ENCODE measurements at places on chromosomes 7 and 10. TPM values are rescaled to one million over a fixed set of nuclear protein-coding genes. Genes with fewer than 3 reads are reported as not detected.
A peak's percentile ranks its signal among the peaks of the same experiment; 100 is the strongest.

- no peak for DNase-seq
- H3K27ac ChIP-seq, result no peak overlapping the region
- no peaks in the 10 kb centered on the region for H3K36me3 ChIP-seq
- H3K27me3 ChIP-seq, result peaks cover 24% of the 10 kb centered on the region
- H3K4me3 ChIP-seq, result no peak overlapping the region
- peaks cover 27% of the 10 kb centered on the region for H3K4me1 ChIP-seq
Measured at GRCh38 chr10:80144696-80145131, 12.2 kb downstream of the PLAC9 start.

The NANOS1 gene
- 4.3 TPM for polyA plus RNA-seq

DNA sequence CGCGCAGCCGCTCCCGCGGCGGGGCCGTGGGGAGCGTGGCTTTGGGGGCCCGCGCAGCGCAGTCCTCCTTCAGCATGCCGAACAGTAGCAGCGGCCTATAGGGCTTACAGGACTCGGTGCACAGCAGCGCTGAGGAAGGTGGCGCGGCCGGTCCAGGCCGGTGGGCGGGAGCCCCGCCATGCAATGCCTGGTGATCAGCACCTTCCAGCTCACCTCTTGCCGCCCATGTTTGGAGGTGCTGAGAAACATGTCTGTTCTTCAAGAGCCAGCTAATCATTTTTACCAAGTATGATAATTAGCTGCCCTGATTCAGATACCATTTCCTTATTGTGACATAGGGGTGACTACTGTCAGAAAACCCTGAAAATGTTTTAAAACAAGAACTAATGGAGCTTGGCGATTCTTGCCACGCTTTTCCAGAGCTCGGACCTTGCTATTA is 33.5 kb upstream of the SFTPD start:
- H3K27ac ChIP-seq, result peak overlapping the region; percentile 84
- H3K36me3 ChIP-seq, result no peaks in the 10 kb centered on the region
- DNase-seq, result no peak
- peaks cover 4% of the 10 kb centered on the region for H3K4me1 ChIP-seq
- H3K4me3 ChIP-seq, result peak overlapping the region; percentile 53

- DNase-seq, result no peak
- H3K4me3 ChIP-seq, result no peak overlapping the region
Measured at GRCh38 chr7:81478664-81479063, 291.2 kb downstream of the HGF start.

- H3K27ac ChIP-seq, result peak overlapping the region; percentile 75
- H3K4me1 ChIP-seq, result peaks cover 3% of the 10 kb centered on the region
- DNase-seq, result peak; percentile 68
- H3K27me3 ChIP-seq, result no peaks in the 10 kb centered on the region
- H3K4me3 ChIP-seq, result peak overlapping the region; percentile 61
Measured at GRCh38 chr7:140673063-140673773, 473 bp downstream of the ADCK2 start.

DNA sequence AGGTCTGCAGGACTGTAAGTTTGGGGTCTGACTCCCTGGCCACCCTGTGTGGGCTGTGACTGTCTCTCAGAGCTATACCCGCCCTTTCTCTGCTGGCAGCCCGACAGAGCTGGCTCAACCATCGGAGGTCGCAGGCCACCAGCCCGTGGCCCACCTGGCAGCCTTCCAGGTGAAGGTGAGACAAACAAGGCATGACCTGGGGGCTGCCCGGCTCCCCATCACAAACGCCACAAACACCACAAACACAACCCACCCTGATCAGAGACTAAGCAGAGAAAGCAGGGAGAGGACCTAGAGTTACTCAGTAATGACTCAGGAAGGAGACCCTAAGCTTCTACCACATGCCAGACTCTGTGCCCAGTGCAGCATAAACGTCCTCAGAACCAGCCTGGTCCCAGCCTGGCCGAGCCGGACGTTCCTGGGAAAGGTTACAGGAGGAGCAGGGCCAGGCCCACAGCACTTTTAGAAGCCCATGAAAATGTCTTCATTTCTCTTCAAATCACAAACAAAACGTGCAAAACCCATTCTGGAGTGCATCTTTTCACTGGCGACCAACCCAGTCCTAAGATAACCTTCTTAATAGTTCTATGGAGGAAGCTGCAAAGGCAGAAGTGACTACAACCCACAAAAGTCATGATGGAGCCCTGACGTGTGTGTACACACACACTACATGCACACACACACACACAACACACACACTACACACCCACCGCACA is 66.8 kb downstream of the MKI67 start:
- H3K27me3 ChIP-seq, result no peaks in the 10 kb centered on the region
- H3K27ac ChIP-seq, result no peak overlapping the region
- no peak overlapping the region for H3K4me3 ChIP-seq
- no peak for DNase-seq

The TMEM176B gene
- polyA plus RNA-seq, result 10.1 TPM

DNA sequence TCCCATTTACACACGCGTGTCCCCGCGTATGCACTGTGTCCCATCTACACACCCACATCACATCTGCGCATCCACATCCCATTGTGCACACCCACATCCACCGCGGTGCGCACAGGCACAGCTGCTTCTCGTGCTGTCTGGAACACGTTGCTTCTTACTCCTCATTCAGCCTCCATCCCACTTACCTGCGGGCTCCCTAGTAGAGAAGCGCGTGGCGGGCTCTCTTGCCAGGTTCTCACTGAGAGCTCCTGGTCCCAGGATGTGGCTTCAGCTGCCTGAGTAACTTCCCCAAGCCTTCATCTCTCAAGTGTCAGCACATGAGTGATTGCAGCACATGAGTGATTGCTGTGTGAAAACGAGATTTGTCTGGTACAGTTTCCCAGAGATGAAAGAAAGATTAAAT is 117.8 kb downstream of the TRRAP start:
- H3K27ac ChIP-seq, result no peak overlapping the region
- H3K27me3 ChIP-seq, result no peaks in the 10 kb centered on the region
- H3K4me3 ChIP-seq, result no peak overlapping the region
- DNase-seq, result no peak
- no peaks in the 10 kb centered on the region for H3K4me1 ChIP-seq
- H3K36me3 ChIP-seq, result peaks cover 93% of the 10 kb centered on the region

The PRLHR gene
- 0.04 TPM for polyA plus RNA-seq

DNA sequence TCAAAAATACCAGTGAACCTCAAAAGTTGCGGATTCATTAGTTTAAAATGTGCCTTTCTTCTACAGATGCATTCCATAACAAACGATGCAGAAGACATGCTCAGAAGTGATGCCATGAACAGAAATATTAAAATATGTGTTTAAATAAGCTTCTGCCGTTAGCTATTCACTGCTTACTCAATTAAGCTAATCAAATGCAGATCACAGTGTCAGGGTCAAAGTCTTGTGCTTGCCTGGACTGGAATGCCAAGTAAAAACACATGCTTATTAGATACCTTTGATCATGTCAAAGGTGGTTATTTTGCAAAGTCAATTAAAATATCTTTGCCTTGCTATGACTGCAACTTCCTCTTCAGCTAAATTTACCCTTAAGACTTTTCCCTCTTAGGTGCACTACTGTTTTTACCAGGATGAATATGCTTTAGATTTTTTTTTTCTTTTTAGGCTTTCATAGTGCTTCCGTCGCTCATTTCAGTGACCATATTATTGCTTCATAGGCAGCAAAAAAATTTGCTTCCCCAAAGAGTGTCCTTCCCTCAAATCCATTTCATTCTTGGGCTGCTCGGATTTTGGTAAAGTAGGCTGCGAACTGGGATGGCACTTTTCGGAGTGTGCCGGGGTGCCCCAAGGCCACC is 905 bp downstream of the ASB13 start:
- H3K27ac ChIP-seq, result peak overlapping the region; percentile 59
- no peaks in the 10 kb centered on the region for H3K36me3 ChIP-seq
- H3K4me1 ChIP-seq, result peaks cover 18% of the 10 kb centered on the region

The ADCY1 gene
- polyA plus RNA-seq, result 2.5 TPM

DNA sequence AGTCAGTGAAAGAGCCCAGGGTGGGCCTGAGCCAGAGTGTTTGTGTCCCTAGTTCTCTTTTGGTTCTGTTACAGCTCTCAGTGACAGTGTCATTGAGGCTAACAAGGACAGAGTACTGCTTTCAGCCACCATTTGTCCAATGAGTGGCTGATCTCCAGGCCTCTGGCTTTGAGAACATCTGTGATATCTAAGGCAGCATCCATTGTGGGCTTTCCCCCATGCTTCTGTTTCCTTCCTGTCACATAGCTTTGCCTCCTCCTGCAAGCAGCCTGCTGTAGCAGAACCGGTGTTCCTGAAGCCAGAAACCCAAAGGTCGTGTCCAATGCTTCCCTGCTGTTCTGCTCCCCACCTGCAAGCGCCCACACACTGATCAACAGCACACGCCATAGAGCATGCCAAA is 68.4 kb downstream of the IKZF1 start:
- no peaks in the 10 kb centered on the region for H3K36me3 ChIP-seq
- H3K27me3 ChIP-seq, result no peaks in the 10 kb centered on the region
- H3K27ac ChIP-seq, result no peak overlapping the region
- DNase-seq, result no peak
- no peaks in the 10 kb centered on the region for H3K4me1 ChIP-seq
